Stimulated activated CD4-positive, alpha-beta T cell treated with anti-CD3 and anti-CD28 coated beads, Interleukin-1b, Interleukin-23, amount 100 ng/mL, for 48 hours (primary cell): ENCODE measurements at places on chromosomes 11 and 22.
A peak's percentile ranks its signal among the peaks of the same experiment; 100 is the strongest.

- no peak for DNase-seq
Observed at GRCh38 chr22:43013355-43014315, 1.3 kb downstream of the PACSIN2 start.

GRCh38 chr11:61837411-61838005 is 9.4 kb downstream of the FADS2 start:
- no peak for DNase-seq

DNA sequence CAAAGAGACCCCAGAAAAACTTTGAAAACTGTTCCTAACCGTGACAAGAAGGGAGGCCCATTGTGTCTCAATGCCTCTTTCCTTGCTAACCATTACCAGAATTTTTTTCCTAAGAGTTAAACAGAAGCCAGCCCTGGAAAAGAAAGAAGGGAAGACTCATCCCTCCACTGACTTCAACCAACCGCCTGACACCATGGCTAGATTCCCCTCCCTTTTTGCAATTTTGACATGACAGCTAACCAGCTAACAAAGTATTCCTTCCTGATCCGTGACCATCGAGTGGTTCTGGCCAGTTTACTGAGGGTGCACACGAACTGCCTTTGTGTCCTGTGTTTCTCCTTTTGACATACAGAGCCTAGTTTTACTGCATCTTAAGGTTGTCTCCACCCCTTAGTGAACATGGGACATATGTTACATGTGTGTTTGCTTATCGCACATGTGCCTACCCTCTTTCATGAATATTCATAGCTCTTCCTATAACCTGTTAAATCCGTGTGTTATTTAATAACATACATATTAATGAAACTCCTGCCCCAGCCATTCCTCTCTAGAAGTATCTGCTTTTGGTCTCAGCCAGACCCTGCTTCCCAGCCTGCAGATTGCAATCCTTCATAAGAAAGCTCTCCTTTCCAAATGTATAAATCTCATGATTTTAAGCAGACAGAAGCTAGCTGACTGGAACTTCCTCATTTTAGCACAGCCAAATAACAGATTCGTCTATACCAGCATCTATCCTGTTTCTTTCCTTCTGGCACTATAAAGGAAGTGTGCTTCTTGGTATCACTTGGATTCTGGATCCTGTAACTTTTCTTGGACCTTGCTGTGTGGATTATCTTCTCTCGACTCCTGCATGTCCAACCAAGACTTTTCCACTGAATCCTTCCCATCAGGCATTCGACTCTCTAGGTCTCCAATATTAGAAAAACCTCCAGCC is 37.8 kb downstream of the RASSF10 start:
- no peak for DNase-seq

GRCh38 chr11:8288166-8288772 is 24.6 kb upstream of the LMO1 start:
- DNase-seq, result no peak

- no peak for DNase-seq
Observed at GRCh38 chr11:100940111-100940510, 189.5 kb downstream of the PGR start.

- DNase-seq, result no peak
Observed at GRCh38 chr11:73856031-73856567, 20.5 kb downstream of the COA4 start.

GRCh38 chr11:106399076-106399511 is 321.6 kb downstream of the AASDHPPT start:
- no peak for DNase-seq

DNA sequence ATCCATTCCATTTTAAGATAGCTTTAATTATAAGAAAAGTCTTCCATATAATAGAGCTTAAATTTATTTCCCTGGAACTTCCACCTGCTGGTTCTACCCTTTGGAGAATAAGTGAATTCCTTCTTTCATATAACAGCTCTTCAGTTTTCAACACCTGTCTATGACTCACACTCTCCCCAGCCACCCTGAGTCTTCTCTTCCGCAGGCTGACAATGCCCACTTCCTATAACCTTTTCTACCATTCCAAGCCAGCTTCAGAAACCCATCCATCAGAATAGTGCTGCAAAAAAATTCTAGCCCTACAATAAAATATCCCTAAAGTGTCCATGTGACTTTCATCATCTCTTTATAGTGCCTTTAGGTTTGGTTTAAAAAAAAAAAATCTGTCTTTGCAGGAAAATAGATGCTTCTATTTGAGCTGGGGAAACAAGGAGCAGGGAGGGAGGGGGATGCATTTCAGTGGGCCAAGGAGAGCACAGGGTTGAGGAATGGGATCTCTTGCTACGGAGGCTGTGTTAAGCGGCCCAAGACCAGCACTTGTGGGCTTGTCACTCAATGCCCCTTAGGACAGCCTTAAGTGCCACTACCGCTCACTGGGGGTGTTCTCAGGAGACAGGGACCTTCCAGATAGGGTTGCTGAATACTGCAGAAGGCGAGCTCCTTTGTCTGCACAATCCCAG is 178.6 kb downstream of the DSCAML1 start:
- no peak for DNase-seq

- no peak for DNase-seq
Observed at GRCh38 chr11:75346912-75347647, 4.4 kb downstream of the ARRB1 start.

GRCh38 chr11:1618231-1618630 is 3.7 kb downstream of the KRTAP5-4 start:
- no peak for DNase-seq

DNA sequence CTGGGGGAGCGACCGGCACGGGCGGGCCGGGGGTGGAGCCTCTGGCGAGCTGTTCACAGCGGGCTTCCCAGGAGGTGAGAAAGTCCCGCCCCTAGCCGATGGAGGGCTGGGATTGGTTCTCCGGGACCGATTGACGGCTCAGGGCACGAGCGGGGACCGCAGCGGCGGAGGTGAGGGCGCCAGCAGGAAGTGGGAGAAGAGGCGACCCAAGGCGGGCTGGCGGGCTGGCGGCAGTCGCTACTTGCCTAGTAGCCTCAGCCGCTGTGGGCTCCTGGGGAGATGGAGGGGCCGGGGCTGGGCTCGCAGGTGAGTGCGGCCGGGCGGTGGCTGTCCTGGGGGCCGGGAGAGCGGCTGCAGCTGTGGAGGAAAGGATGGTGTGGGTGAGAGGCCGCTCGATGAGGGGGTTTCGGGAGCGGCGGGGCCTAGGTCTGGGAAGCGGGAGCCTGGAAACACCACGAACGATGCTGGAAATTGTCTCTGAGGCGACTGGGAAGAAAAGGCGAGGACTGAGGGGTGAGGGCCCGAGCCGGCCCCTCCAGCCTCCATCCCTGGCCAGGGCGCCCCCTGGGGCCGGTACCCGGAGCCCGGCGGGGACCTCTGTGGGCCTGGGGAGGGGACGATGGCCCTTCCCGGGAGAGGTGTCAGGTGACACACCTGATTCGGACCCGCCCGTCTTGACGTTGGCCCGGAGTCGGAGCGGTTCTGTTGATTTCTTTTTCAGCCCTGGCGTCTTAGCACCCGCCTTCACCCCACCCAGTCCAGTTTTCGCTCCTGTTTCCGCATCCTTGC is at the start of gene ZDHHC13:
Gene ZDHHC13, plus strand, starts transcription at position 198 of the 789 bp plus-strand sequence. Its CDS starts 82 bp downstream, at position 280.
- DNase-seq, result peak; percentile 97

GRCh38 chr11:130672911-130673310 is 224.5 kb downstream of the ADAMTS15 start:
- no peak for DNase-seq

DNA sequence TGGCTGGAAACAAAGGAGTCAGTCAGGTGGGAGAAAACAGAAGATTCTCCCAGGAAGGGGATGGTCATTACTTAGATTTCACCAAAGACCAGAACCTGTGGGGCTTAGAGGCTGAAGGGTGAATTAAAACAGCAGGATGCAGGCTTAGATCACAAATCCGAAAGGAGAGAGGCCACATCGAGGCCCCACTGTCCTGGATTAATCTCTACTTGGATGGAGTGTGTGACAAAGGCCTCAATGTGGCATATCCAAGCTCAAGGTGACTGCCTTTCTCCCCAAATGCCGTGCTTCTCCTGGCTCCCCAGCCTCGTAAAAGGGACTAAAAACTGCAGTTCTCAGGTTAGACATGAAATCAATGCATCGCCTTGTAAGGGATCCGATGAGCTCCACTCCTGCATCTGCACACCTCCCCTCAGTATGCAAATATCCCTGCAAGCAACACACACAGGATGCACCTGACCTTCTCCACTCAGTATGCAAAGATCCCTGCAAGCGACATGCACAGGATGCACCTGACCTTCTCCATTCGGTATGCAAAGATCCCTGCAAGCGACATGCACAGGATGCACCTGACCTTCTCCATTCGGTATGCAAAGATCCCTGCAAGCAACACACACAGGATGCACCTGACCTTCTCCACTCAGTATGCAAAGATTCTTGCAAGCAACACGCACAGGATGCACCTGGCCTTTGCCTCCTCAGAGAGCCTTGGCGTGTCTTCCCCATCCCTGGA is 447.4 kb downstream of the BRD1 start:
- no peak for DNase-seq

DNA sequence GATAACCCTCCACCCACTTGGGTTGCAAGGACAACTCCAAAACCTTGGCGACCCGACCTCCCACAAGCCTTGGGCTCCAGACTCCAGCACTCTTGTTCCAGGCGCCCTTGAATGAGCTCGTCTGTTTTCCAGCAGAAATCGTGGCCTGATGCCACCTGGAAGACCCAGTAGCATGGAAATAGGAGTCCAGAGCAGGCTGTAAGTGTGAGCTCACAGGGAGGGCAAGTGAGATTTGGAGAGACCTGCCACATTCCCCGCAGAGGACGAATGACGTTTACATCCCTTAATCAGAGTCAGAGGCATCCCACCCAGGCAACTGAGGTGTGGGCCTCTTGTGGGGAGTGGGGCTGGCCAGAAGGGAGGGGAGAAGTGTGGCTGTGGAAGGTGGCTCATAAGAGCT is 71.9 kb downstream of the LDLRAD3 start:
- no peak for DNase-seq

- no peak for DNase-seq
Observed at GRCh38 chr11:34407121-34407813, 31.5 kb upstream of the CAT start.

DNA sequence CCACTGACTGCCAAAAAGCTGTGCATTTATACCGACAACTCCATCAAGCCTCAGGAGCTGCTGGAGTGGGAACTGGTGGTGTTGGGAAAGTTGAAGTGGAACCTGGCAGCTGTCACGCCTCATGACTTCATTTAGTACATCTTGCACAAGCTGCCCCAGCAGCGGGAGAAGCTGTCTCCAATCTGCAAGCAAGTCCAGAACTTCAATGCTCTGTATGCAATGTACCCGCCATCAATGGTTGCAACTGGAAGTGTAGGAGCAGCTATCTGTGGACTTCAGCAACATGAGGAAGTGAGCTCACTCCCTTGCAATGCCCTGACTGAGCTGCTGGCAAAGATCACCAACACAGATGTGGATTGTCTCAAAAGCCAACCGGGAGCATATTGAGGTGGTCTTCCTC is at the start of gene SLC22A25:
Gene SLC22A25, minus strand, starts transcription at position 67 of the 400 bp plus-strand sequence. CDS start 13,947 bp downstream, outside the sequence.
- no peak for DNase-seq

DNA sequence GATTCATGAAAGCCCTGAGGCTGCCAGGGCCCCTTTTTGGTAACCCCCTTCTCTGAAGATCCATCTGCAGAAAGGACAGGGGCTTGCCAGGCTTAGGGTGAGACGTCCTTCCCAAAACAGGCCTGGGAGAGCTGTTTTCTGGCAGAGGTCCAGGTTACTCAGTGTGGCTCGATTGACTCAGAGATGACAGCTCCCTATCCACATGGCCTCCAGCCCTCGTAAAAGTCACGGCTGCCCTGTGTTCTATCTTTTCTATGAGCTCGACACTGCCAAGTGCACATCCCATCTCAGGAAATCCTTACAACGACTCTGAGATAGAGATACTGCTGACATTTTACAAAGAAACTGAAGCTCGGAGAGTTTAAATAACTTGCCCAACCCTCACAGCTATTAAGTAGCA is 20.4 kb downstream of the ADAMTS8 start:
- DNase-seq, result no peak

DNA sequence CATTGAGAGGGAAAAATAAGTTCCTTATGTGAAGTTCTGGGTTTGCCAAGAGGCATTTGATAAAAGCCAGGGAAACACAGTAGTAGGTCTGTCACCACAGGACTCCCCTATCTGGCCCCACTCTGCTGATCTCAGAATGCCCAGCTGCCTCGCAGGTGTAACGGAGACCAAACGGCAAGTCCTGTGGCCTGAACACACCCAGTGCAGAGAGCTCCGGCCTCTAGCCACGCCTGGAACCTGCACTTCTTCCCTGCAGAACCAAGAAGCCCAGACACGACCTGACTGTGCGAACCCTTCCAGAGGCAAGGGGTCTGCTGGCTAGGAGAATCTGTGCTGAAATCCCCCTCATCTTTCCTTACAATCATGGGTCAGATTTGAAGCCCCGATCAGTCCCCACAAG is 432.8 kb upstream of the B3GAT1 start:
- no peak for DNase-seq

DNA sequence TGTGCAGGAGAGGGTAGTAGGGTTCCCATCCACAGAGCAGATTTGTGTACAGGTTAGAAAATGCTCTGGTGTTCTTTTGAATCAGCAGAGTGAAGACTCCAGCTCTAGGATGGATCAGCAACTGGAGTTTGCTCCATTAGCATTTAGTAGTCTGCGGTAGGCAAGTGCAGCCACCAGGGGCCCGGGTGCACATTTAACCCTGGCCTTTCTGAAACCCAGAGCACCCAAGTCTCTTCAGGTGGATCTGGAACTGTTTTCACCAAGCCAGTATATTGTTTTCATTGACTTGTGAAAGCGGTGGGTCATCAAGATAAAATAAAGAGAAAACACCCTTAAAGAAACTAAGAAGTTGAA is 100.8 kb upstream of the CLPB start:
- DNase-seq, result no peak

DNA sequence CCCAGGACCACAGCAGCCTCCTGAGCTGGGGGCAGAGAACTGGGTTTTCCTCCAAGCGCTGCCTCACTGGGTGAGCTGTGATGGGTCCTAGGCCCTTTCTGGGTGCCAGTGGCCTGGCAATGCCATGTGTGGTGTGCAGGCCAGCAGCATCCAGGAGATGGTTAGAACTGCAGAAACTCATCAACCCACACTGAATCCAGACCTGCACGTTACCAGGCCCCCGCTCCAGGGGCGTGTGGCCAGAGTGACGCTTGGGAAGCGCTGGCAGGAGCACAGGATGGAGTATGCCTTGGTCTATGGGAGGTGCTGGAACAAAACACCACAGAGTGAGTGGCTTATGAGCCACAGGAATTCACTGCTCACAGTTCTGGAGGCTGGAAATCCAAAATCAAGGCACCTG is 97.0 kb downstream of the MN1 start:
- no peak for DNase-seq

DNA sequence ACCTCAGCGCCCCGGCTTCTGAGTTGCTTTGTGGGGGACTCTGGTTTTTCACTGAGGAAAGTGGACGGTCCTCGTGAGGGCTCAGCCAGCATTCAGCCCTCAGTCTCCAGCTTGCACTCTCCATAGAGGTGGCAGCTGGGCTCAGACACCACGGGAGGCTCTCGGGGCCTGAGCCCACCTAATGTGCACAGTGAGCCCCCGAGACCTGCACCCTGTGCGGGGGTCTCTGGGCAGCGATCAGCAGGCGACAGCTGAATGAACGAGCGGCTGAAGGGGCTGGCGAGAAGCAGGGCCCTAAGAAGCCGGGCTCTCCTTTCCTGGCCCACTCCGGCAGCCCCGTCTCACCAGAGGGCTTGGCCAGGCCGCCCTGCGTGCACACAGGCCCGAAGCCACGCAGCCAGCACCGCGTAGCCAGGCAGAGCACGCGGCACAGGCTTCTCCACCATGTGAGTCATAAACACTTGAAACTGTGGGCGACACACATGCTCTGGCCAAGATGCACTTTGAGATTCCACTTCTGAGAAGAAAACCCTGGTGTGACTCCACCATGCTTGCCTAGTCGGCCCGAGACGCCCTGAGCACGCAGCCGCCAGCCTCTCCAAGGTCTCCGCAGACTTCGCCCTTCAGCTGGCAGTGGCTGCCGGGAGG is 28.0 kb downstream of the TOLLIP start:
- no peak for DNase-seq

- no peak for DNase-seq
Observed at GRCh38 chr11:105130189-105130813, 9.3 kb downstream of the CARD18 start.
